ENCODE measurements at places on chromosomes 12 and 14. TPM values are rescaled to one million over a fixed set of nuclear protein-coding genes. Genes with fewer than 3 reads are reported as not detected.

The MANSC4 gene
- not detected for total RNA-seq

The PAPLN gene
- total RNA-seq, result 9.1 TPM

The GPR65 gene
- total RNA-seq, result 0.50 TPM

The CNTN1 gene
- total RNA-seq, result 2.1 TPM

The MYL2 gene
- total RNA-seq, result 0.48 TPM

GRCh38 chr14:99275222-99275584 is 3.2 kb upstream of the BCL11B start:
- no peak for DNase-seq

- DNase-seq, result no peak
Measured at GRCh38 chr14:63275611-63276010, 43.1 kb downstream of the GPHB5 start.

DNA sequence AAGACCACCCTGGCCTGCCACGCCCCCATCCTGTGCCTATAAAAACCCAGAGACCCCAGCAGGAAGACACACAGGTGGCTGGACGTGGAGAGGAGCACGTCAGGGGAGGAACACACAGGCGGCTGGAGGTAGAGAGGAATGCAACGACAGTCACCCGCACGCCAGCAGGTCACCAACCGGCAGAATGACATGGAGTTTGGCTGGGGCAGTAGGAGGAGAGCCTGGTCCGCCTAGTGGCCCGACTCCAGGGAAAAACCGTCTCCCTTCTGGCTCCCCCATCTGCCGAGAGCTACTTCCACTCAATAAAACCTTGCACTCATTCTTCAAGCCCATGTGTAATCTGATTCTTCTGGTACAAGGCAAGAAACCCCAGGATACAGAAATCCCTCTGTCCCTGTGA is 62.7 kb upstream of the KCNH3 start:
- DNase-seq, result no peak

DNA sequence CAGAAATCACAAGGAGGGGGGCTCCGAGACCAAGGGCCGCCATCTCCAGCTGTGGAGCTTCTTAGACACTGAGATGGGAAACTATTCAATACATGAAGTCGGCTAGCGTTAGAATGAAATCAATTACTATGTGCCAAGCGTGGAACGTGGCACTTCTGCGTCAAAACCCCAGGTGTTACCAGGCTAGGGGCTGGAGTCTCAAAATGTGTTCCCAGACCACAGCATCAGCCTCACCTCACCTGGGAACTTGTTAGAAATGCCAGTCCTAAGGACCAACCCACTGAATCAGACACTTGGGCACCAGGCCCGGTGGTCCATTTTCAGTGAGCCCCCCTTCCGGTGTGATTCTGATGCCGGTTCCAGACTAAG is 5.0 kb upstream of the SETD1B start:
- DNase-seq, result no peak

DNA sequence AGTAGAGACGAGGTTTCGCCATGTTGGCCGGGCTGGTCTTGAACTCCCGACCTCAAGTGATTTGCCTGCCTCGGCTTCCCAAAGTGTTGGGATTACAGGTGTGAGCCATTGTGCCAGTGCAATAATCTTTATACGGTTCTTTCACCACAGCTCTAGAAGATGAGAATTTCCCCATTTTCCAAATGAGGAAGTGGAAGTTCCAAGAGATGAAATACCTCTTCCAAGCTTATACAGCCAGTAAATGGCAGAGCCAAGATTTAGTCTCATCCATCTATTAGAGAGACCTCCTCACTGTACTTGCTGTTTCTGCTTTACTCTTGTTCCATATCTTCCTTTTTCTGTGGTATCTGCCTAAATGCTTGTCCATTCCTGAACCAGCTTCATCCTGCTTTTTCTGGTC is 3.1 kb upstream of the LMNTD1 start:
- no peak for DNase-seq

- DNase-seq, result peak; percentile 89
Measured at GRCh38 chr14:55388160-55388559, 23.5 kb downstream of the ATG14 start.

DNA sequence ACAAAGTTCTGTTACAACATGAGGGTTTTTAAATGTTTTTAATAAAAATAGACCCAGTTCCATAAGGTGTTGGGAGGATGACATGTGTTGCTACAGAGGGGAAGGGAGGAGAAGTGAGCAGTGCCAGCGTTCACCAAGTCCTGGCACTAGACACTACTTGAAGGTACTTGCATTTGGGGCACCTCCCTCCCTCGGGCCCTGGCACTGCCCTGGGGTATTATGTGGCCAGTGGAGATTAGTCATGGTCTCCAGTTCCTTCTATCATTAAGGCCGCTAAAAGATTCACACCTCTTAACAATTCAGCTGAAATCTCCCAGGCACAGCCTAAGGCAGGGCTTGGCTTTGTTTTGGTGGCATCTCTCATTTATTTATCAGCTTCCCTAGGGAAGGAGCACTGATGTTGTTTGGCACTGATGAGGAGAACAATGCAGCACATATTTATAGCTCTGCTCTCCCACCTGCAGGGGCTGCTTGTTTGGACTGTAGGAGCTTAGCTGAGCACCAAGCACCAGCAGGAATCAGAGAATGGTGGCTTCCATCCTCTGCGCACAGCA is 155.5 kb upstream of the NTF3 start:
- no peak for DNase-seq
